Stimulated activated naive CD4-positive, alpha-beta T cell (primary cell): ENCODE measurements at places on chromosomes 4 and X.

DNA sequence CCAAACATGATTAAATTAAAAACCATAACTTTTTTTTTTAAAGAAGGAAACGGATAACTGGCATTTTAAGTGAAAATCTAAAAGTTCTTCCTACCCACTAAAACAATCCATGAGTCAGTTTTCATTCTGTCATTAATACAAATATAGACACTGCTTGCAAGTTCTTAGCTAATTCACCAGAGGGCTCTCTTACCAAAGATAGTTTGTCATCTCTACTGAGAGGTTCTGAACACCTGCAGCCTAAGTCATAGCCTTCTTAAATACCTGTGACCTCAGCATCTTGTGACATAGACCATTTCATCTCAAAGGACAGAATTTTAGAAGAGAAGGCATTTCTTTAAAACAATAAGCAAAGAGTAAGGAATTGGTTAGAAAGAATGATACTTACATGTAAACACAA, 65.3 kb upstream of the FAM120C start:
- DNase-seq, result no peak

GRCh38 chr4:150123087-150123486, 44.8 kb downstream of the DCLK2 start:
- no peak for DNase-seq

DNA sequence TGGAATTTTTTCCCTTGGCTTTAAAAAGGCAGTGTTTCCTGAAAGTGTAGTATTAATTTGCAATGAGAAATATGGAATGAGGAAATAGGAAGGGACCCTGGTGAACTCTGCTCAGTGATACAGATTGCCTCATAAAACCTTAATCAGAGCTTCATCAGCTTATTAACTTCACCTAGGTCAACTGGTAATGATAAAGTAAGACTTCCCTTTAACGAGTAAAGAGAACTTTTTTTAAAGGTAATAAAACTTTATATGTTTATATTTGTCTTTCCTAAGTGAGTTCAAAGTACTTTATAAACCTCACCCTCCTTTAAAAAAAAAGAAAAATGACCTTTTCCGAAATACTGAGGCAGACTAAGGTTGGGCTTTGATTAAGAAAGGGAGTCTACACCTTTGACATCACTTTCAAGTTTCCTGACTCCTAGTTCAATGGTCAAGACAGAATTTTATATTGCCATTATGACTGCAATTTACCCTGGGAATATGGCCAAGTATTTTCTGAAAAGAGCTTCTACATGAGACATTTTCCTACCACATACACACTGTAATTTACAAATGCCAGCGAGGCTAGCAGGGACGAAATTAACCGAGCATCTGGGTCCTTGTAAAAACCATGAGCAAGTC, 706.3 kb upstream of the TENM3 start:
- DNase-seq, result no peak

DNA sequence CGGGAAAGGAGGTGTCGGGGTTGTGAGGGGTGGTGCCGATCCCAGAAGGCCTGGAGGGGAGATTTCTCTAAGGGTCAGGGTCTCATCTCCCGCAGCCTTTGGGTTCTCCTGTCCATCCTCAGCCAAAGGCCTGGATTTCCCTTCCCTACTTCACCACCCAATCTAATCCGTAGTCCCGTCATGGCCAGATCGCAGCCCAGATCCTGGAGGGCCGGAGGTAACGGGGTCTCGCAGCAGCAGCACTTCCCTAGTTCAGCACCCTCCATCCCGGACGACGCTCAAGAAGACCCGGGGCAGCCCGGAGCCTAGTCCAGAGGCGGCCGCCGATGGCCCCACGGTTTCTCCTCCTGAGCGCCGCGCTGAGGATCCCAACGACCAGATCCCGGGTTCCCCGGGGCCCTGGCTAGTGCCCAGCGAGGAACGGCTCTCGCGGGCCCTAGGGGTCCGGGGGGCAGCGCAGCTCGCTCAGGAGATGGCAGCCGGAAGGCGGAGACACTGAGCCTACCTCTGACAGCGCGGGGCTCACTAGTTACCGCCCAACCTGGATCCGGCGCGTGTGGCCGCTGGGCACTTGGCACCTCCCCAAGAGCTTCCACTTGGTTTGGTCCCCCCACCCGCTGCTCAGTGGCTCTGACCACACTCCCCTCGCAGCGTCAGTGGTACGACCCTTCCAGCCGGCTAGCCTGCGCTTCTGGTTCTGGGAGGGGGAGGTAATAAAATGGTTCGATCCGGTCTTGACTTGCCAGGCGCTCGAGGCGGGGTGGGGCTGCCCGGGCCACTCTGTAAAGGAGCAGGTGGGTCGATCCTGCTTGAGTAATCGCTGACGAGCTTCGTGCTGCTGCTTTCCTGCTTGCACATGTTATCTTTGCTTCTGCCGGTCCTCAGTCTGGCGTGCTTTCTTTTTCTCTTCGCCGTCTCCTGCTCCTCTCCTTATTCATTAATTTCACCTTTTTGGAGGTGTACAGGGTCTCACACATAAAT, 3.6 kb downstream of the MAGIX start:
- DNase-seq, result peak; percentile 47

DNA sequence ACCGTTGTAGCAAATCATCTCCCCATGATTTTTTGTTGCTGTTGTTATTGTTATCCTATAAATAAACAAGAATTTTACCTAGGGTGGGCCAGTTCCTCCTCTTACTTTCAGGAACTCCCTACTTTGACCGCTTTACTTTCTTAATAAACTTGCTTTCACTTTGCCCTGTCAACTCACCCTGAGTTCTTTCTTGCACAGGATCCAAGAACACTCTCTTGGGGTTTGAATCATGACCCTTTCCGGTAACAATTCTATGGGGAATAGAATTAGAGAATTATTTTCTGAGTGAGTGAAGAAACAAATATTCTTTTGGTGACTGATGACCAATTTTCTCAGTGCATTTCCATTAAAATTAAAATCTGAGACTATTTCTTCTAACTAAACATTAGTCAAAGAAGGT, 584.0 kb upstream of the TENM3 start:
- DNase-seq, result no peak

GRCh38 chrX:9942086-9942485, 25.1 kb upstream of the CLDN34 start:
- no peak for DNase-seq

- DNase-seq, result no peak
Measured at GRCh38 chrX:40099055-40099958, 1.5 kb upstream of the BCOR start.

DNA sequence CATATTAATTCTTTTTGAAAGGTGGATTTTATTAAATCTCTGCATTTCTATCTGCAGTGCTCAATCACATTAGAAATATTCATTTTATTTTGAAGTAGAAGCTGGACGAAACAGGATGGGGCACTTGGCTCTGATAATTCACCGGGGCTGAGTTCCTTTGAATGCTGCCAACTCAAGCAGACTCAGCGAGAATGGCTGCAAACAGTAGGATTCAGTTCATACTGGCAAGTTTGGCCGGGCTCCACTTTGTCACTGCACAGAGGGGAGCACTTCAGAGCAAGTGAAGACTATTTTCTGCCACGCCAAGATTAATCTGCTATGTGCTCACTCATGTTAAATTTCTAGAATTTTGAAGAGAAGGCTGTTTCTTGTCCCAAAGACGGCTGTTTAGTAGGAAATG, 30.7 kb upstream of the KLHL8 start:
- DNase-seq, result no peak

GRCh38 chrX:13697976-13698375, 9.0 kb downstream of the RAB9A start:
- DNase-seq, result no peak

- DNase-seq, result no peak
Measured at GRCh38 chr4:148305751-148306150, 136.5 kb downstream of the NR3C2 start.

DNA sequence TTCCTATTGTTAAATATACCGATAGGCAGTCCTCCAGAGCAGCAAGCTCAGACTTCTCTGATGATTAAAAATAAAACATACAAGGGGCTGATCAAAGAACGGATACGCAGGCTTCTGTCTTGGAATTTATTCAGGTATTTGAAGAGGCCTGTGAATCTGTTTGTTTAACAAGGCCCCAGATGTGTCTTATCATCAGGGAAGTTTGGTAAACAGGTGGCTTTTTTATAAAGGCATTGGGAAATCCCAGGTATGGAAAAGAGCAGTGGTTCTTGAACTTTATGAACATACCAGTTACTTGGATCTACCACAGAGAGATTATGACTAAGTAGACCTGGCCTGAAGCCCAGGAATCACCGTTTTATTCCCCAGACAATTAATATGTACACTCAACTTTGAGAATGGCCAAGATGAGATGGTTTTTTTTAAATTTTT, 47.9 kb downstream of the SOWAHB start:
- DNase-seq, result no peak

DNA sequence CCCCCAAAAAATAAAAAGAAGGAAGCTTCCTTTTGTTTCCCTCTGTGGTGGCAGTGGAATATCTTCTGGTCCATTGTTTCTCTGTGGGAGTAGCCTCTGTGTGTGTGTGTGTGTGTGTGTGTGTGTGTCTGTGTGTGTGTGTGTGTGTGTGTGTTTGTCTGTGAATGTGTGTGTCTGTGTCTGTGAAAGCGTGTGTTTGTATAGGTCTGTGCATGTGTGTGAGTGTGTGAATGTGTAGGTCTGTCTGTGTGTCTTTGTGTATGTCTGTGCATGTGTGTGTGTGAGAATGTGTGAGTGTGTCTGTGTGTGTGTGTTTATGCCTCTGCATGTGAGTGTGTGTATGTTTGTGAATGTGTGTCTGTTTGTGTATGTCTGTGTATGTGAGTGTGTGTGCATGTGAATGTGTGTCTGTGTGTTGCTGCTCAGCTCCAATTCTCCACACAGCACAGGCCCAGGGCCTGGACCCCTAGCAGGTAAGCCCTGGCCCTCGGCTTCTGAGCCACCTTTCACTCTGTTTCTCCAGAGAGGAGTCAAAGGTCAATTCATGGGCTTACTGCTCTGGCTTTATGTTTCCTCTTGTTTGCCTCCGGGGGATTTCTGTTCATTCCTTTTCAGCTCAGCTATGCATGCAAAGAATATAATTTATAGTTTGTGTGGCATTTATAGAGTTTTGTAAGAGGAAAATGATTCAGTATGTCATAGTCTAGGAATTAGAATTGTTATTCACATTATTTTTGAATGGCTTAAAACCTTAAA, 89.8 kb downstream of the UCHL1 start:
- DNase-seq, result no peak

- DNase-seq, result no peak
Measured at GRCh38 chrX:68692651-68693050, 45.2 kb downstream of the STARD8 start.

DNA sequence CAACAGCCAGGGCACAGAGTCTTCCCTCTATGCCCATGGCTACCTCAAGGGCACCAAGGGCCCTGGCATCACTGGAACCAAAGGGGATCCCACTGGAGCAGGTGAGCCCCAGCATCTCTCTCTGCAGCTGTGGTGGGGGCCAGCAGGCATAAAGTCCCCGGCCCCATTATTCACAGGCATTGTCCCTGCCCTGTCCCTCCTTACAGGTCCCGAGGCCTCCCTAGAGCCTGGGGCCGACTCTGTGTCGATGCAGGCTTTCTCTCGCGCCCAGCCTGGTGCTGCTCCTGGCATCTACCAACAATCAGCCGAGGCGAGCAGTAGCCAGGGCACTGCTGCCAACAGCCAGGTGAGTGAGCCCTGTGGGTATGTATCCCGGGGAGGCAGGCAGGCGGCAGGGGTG, 12.3 kb upstream of the UBA1 start:
- no peak for DNase-seq

- DNase-seq, result no peak
Measured at GRCh38 chrX:145631461-145631951, 186.1 kb upstream of the SLITRK2 start.

GRCh38 chr4:6205567-6205931, 5.2 kb upstream of the JAKMIP1 start:
- no peak for DNase-seq

- DNase-seq, result no peak
Measured at GRCh38 chr4:189204616-189205015, 736.1 kb upstream of the FRG1 start.

DNA sequence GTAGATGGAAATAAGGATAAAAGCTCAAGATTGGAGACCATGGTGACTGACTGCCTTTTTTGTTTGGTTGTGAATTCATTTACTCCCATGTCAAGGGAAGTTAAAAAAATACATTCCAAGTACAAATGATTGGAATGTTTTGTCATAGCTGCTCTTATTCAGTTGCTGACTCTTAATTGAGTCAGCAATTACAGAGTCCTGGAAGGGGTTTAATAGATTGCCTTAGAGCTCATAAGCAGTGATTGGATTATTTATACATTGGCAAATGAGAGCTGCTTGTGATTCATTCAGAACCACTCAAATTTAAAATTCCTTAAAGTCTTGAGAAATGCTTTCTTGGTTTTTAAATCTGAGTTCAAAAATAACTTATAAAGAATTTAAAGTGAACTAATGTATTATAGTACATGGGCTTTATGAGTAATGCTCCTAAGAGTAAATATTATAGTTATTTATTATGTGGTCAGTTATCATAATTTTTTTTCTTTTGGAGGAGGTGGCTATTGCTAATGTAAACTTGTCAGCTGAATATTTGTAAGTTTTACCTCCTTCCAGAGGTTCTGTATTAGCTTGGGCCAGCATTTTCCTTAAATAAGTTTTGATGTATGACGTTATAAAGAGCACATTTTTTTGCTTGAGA, 13.6 kb downstream of the JADE1 start:
- no peak for DNase-seq

DNA sequence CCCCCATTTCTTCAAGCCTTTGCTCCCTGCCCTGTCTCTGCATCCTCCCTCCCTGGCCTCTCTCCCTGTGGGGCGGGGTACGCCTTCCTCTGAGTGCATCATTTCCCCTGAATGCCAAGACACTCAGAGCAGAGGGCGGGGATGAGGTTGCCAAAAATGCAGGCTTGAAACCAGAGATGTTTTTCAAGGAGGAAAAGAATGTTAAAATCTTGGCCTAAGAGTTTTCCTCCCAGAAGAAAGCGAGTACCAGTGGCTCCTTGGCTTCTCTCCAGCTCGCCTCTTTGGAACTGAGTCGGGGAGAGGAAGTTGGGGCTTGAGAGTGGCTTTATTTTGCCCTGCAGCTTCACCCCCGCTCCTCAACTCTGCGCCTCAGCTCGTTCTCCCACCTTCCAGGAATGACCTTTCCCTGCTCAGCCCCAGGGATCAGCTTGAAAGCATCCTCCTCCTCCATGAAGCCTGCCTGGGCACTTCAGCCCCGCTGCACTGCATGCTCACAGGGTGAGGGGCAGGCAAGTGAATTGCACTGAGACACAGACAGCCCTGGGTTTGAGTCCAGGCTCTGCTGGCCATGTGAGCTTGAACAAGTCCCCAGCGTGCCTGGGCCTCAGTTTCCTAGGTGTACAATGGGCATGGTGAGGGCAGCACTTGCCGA, 57.5 kb upstream of the SORCS2 start:
- no peak for DNase-seq

DNA sequence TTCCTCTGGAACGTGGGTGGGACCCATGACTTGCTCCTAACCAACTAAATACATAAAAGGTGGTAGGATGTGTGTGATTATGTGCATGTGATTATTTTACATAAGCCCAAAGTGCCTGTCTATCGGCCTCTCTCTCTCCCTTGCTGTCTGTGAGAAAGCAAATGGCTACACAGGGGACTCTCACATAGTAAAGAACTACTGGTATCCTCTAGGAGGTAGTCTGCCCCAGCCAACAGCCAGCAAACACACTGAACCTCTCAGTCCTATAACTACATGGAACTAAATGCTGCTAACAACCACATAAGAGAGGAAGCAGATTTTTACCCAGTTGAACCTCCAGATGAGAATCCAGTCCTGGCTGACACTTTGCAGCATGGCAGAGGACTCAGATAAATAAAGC, 1249.4 kb downstream of the ADGRL3 start:
- DNase-seq, result no peak

- no peak for DNase-seq
Measured at GRCh38 chr4:102599886-102600285, 98.7 kb downstream of the NFKB1 start.
